ENCODE measurements at places on chromosomes 16 and 17.

GRCh38 chr17:59702304-59702703 is 4.9 kb downstream of the PTRH2 start:
- DNase-seq = no peak

DNA sequence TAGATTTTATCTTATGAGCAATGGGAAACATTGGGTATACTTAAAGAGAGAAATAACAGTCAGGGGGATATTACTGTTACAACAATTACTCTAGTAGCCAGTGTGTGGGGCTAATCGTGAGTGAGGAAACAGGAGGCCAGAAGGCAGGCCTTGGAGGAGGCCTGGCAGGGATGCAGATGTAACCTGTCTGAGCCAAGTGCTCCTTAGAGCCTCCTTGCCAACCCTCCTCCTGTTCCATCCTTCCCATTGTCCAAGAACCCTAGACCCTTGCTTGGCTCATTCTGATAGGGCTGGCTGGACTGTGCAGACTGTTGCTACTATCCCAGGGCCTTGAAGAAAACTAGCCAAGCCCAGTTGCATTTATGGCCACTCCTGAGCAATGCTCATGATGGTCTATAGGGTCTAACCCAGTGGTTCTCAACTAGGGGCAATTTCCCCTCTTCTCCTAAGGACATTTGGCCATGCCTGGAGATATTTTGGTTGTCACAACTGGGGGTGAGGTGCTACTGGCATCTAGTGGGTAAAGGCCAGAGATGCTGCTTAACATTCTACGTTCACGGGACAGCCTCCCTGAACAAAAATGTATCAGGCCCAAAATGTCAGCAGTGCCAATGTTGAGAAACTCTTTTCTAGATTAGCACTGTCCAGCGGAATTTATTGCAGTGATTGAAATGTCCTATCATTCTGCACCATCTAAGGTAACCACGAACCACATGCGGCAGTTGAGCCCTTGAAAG is 24.4 kb upstream of the WSCD1 start:
- DNase-seq = no peak

- no peak for DNase-seq
Measured at GRCh38 chr16:9357829-9358228, 266.4 kb downstream of the HAPSTR1 start.

DNA sequence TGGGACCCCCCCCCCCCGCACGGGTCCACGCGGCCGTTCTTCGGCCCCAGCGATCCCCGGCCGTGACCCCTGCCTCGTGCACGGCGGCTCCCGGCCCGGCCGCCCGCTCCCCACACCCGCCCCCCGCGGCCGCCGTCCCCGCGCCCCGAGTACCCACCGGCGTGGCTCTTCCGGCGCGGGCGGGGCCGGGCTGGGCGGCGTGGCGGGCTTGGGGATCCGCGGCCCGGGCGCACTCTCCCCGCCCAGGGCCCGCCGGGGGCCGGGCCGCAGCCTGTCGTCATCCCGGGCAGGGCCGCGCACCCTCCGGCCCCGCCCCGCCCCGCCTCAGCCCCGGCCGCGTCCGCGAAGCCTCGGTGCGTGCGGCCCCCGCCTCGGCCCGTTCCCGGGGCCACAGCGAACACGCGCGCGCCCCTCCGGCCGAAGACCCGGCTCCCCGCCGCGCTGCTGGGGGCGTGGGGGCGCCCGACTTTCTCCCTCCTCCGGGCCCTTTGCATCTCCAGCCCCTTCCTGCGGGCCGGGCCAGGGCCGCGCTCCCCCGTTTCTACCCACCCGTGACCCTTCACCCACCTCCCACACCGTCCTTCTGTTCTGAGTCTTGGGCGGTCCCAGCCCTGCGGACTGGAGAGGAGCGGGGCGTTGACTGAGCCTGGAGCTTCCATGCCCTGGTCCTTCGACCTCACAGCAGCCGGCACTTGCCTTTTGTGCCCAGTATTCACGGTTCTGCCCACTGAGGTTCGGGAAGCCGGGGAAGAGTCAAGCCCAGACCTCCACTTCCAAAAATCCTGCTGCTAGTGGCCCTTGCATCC is 840 bp downstream of the MYO1C start:
- no peak for DNase-seq

GRCh38 chr17:56678249-56679114 is 85.0 kb downstream of the NOG start:
- DNase-seq = no peak

DNA sequence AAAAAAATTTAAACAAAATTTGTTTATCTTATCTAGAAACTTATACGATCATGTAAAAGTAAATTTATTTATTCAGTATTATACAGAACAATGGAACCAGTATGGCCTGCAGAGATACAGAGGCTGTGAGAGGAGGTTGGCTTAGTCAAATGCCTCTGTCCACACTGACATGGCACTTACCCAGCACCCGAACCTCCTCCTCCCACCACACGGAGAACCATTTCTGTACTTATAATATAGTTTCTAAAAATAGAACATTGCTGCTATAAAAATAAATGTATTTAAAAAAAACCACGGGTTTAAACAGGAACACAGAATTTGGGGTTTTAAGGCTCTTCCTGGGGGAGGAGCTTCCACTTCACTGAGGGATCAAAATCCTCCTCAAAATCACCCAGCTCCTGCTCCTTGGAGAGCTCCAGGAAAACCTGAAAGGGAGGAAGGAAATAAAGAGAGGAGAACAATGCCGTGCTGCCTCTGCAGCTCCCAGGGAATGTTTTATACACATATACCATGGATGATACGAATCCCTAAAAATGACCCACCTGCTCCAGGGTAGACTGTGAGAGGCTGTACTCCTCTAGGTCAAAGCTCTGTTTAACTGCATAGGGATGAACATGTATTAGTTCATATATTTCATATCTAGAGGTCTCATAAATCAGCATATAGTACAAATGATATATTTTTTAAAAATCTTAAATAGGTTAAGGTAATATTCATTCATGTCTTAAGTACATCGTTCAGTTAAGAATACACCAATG is 87.3 kb downstream of the ABCA8 start:
- no peak for DNase-seq

GRCh38 chr16:65012357-65012756 is 109.5 kb downstream of the CDH11 start:
- no peak for DNase-seq

- no peak for DNase-seq
Measured at GRCh38 chr17:64687961-64688360, 25.9 kb upstream of the SMURF2 start.

DNA sequence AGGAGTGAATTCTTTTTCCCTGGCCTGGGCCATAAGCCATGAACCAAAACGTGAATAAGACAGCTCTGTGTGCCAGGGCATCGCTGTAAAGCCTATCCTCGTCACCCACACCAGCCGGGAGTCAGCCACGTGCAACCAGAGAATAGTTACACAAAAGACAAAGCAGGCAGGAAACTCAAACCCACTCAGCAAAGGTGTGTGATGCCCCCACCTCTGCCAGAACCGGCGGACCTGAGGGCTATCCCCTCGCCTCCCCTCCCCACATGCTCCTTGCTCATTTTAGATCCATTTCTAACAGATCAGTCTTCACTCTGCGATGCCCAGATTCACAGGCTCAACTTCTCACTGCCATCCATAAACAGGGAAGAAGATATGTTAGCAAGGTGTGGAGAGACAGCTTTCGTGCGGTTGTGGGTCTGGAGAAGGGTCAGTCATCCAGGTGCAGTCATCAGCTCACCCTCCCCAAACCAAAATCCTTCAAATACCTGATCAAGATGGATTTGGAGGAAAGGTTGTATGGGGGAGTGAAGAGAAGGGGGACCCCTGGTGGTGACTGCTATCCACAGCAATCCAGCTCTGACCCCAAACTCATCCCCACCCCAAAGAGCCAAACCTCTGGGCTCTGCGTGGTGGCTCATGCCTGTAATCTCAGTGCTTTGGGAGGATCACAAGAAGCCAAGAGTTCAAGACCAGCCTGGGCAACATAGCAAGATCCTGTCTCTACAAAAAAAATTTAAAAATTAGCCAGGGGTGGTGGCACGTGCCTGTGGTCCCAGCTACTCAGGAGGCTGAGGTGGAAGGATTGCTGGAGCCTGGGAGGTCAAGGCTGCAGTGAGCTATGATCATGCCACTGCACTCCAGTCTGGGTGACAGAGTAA is 219.2 kb downstream of the C16orf78 start:
- no peak for DNase-seq

- no peak for DNase-seq
Measured at GRCh38 chr16:23836404-23837311, 875 bp downstream of the PRKCB start.

- no peak for DNase-seq
Measured at GRCh38 chr16:88526008-88526905, 43.9 kb upstream of the ZC3H18 start.

DNA sequence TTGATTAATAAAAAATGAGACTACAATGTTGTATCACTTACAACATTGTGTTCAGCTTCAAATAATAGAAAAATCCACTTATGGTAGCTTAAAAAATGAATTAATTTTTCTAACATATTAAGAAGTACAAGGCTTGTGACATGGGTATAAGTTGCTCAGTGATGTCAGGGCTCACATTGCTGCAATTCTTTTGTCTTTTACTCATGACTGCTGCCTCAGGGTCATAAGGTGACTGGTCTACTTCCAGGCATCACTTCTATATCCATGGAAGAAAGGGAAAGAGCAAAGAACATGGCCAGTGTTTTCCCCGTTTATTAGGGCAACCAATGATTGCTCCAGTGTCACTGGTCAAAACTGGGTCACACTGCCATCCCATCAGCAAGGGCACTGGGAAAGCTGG is 295.3 kb downstream of the MAP2K4 start:
- DNase-seq = no peak

DNA sequence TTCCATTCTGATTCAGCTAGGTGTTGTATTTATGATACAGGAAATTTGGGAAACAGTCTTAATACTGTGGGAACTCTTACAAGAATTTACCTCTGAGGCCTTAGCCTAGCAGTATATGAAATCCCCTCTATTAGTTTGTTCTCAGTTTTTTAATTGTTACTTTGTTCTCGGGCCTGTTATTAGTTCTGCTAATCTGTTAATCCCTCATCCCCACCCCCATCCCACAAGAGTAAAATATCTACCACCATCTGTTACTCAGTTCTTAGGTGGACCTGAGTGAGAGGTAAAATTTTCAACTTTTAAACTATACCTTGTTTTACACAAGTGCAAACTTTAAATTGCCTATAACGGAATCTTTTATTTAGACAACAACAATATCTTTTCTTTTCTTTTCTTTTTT is 47.0 kb downstream of the RHOT1 start:
- no peak for DNase-seq

DNA sequence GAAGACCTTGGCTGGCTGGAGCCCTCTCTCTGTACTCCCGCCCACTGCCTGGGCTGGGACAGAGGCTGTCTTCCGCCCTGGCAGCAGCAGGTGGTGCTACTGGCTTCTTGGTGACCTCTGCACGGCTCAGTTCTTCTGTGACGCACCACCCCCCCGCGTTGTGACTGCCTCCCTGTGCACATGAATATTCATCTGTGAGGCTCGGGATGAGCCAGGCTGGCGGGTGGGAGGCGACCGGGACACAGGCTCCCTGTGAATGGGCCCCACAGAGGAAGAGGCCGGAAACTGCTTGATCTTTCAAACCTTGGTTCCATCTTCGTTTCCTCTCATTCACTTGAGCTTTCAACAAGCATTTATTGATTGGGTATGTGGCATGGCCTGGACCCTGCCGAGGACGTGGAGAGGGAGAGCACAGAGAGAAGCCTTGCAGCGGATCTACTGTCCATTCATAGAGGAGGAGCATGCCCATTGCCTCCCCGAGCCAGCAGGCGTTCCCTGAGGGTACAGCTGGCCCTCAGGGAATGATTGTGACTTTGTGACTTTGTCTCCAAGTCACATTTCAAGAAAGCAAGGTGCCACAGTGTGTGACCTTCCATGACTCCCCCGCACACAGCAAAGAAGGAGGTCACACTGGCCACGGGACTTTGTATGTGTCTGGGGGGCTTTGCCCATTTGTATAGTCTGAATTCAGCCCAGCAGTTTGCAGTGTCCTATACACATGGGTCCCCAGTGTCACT is 45.0 kb downstream of the B9D1 start:
- peak; percentile 75 for DNase-seq

GRCh38 chr17:58420827-58421226 is 3.5 kb upstream of the RNF43 start:
- DNase-seq = no peak

DNA sequence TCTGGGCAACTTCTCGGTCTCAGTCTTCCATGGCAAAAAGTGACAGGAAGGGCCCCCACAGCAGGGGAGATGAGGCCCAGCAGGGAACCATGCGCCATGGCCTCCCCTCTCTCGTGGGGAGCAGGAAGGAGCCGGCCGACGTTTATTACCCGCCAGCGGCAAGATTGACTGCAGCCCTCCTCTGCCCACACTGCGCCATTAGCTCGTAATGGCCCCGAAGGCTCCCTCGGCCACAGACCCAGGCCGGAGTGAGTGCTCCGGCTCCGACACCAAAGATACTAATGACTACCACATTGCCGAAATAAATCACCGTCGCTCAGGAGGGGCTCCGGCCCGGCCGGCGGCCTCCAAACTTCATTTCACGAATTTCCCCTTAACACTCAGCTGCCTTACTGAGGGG is 226.9 kb downstream of the C16orf78 start:
- no peak for DNase-seq

- DNase-seq = no peak
Measured at GRCh38 chr17:18190628-18191235, 7.1 kb downstream of the ALKBH5 start.

GRCh38 chr17:14616528-14616927 is 315.6 kb downstream of the HS3ST3B1 start:
- no peak for DNase-seq

DNA sequence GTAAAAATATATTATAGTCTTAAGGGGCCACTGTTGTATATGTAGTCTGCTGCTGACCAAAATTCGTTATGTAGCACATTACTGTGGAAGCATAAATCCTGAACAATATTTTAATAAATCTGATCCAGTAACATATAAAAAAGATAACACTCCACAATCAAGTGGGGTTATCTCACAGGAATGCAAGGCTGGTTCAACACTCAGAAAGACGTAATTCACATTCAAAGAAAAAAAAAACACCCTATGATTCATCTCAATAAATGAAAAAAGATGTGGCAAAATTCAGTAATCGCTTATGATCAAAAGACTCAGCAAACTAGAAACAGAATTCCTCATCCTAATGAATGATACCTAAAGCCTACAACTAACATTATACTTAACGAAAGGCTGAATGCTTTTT is 47.8 kb downstream of the CREBBP start:
- no peak for DNase-seq

DNA sequence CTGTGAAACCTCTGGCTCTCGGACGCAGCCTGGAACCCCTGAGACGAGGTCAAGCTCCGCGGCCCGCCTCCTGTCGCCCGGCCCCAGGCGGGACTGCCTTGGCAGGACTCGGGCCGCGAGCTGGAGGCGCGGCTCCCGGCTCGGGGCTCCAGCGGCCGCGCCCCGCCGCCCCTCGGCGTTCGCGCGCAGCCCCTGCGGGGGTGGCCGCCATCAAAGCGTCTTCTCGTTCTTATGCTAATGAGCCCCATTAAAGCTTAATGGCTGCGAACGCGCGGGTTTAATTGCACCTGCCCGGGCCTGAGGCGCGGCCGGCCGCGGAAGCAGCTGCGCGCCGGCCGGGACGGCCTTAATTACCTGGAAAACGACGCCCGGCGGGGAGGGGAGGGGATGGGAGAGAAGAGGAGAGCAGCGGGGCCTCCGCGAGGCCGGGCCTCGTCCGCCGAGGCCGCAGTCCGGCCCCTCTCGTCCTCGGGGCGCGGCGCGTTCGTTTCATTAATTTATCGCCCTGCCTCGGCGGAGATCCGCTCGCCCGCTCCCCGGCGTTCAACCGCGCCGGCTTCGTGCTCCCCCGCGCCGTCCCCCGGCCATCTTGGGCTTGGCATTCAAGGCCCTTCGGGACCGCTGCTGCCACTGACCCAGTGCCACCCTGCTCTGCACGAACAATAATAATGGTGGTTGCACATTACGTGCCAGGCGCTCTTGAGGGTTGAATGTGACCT is 19.2 kb downstream of the RAI1 start:
- no peak for DNase-seq
